Activated T-helper 1 cell treated with anti-CD3 and anti-CD28 coated beads, Interleukin-12 subunit alpha, Interleukin-12 subunit beta, Interleukin-2, Interleukin-4 antibody, amounts not matched to agents 30 ng/mL and 10 ng/mL and 1 ng/mL, durations not matched to agents 14 hours and 24 hours and 36 hours (primary cell): ENCODE measurements at places on chromosomes 2 and 18. TPM values are rescaled to one million over a fixed set of nuclear protein-coding genes. Genes with fewer than 3 reads are reported as not detected.

RGPD4 gene
- total RNA-seq: 0.18 TPM in 1 of 2 replicates, not detected in the other

TRABD2A gene
- 62.1 and 62.2 TPM in 2 replicates for total RNA-seq

ALLC gene
- total RNA-seq: not detected in 2 replicates

CRYBA2 gene
- total RNA-seq: 0.36 TPM in 1 of 2 replicates, not detected in the other

CTDSP1 gene
- 105 and 106 TPM in 2 replicates for total RNA-seq

NTSR2 gene
- total RNA-seq: not detected in 2 replicates

NEU4 gene
- 0.61 and 0.80 TPM in 2 replicates for total RNA-seq

KLF7 gene
- total RNA-seq: 13.4 and 16.5 TPM in 2 replicates

EN1 gene
- total RNA-seq: not detected in 2 replicates

ONECUT2 gene
- under 0.01 TPM in 1 of 2 replicates, not detected in the other for total RNA-seq

CROCC2 gene
- not detected in 2 replicates for total RNA-seq
